A549 (cell line): ENCODE measurements at places on chromosomes 3 and 15. TPM values are rescaled to one million over a fixed set of nuclear protein-coding genes. Genes with fewer than 3 reads are reported as not detected.

Gene MAGI1
- polyA plus RNA-seq, result 4.0 to 5.1 TPM (median 4.7 TPM) in 3 replicates

Gene FAM81A
- polyA plus RNA-seq, result 11.5 to 15.1 TPM (median 12.7 TPM) in 3 replicates

Gene PCSK6
- 10.0 to 11.1 TPM (median 10.8 TPM) in 3 replicates for polyA plus RNA-seq

Gene CADPS
- not detected in 3 replicates for polyA plus RNA-seq

Gene AADACL2
- polyA plus RNA-seq, result not detected in 3 replicates

Gene LRRC34
- polyA plus RNA-seq, result not detected in 3 replicates

Gene IL1RAP
- polyA plus RNA-seq, result 3.9 to 4.6 TPM (median 4.6 TPM) in 3 replicates

Gene TJP1
- polyA plus RNA-seq, result 55.0 to 60.6 TPM (median 60.3 TPM) in 3 replicates

Gene ST3GAL6
- polyA plus RNA-seq, result 0.90 to 1.4 TPM (median 0.94 TPM) in 3 replicates

Gene AMT
- polyA plus RNA-seq, result 0.49 to 0.83 TPM (median 0.70 TPM) in 3 replicates

Gene CISH
- polyA plus RNA-seq, result 0.42 to 0.68 TPM (median 0.67 TPM) in 3 replicates

Gene SLC41A3
- polyA plus RNA-seq, result 17.3 to 20.0 TPM (median 18.9 TPM) in 3 replicates

DNA sequence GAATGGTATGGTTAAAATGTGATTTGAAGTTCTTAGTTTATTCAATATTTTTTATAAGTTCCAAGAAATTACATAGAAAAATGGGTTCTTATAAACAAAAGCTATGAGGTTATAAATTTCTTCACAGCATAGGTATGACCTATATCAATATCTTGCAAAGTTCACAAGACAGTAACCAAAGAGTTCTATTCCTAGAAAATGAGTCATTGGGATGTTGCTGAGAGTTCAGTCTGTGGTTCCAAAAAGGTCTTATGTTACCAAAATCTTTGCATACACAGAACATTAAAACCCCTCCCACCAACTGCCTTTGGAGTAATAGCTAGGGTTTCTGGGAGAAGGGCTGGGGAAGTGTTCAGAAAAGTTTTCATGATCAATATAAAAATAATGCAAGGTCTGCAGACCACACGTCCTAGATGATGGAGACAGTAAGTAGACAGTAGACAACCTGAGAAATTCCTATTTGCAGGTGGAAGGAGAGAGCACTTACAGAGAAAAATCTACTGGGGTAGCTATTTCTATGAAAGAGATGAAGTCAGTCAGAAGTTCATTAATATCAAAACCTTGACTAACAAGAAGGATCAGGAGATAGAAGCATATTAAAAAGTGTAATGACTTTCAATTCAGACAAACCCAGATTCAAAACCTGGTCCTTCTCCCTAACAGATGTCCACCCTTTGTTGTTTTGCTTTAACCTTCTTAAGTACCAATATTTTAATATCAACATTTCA lies 279.3 kb downstream of the KCNH8 start:
- DNase-seq, result no peak

- DNase-seq, result peak; percentile 33
These were observed 32.7 kb downstream of the TRANK1 start for GRCh38 chr3:36911990-36912804.

- DNase-seq, result no peak
These were observed 14.0 kb downstream of the TIGIT start for GRCh38 chr3:114307832-114308231.

DNA sequence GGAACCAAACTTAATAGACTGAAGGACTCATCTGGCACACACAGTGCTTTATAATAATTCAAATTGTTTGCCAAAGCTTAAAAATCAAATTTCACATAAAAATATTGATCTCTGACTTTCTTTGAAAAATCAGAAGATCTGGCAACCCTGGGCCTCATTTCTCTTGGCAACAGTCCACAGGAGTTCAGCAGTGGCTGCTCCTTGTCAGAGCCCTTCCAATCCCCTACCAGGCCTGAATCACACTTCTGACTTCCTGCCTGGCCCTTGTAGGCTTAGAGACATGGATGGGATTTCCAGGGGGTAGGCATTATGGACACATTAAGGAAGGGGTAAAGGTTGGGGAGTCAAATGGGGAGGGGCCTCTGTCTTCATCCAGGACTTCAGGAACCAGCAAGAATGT lies 55.5 kb downstream of the PLS1 start:
- no peak for DNase-seq

DNA sequence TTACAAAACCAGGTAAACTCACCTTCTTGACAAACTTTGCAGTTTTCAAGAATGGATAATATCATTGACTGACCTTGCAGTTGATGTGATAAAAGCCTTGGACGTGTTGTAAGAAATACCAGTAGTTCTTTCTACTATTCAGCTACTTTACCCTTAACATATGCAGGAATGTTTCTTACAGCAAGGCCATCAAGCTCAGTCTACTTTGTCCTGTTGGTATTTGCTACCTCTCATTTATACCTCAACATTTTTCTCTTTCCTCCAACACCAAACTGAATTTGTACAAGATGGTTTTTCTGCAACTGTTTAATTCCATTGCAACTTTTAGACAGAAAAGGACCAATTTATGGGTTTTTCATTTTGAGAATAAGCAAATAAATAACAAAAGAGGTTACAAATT lies 147.4 kb upstream of the BCHE start:
- no peak for DNase-seq

GRCh38 chr3:186640473-186640818 lies 247 bp downstream of the FETUB start:
- DNase-seq, result peak; percentile 12

- no peak for DNase-seq
These were observed at the start of gene FBLN2 for GRCh38 chr3:13548696-13549622. TSS of gene FBLN2 (plus strand) at chr3:13549125. CDS start at chr3:13570356, 21,231 bp downstream.

DNA sequence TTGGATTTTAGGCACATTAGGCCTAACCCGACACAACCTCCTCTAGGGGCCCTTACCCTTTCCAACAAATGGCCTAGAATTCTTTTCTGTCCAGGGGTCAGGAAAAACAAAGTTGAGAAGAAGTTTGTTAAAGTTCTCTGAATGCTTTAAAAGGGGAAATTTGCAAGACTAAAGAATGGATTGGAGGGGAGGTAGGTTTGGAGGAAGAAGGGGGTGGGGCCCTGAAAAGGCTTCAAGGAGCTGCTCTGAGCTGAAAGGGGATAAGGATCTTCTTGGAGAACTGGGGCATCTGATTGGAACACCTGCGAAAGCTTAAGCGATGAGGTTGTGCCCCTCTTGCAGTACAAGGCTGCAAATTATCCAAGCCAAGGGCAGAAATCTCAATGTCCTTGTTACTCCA lies 3.9 kb upstream of the SENP2 start:
- no peak for DNase-seq

GRCh38 chr3:195101001-195101583 lies 169.9 kb downstream of the XXYLT1 start:
- DNase-seq, result no peak

- peak; percentile 9 for DNase-seq
These were observed 8.0 kb upstream of the MORC1 start for GRCh38 chr3:109125902-109126301.

GRCh38 chr3:8593021-8593827 lies 51.4 kb downstream of the SSUH2 start:
- DNase-seq, result no peak

- DNase-seq, result no peak
These were observed 16.8 kb downstream of the SPTSSB start for GRCh38 chr3:161354554-161354953.

GRCh38 chr15:28106294-28107110 lies 7.4 kb upstream of the OCA2 start:
- DNase-seq, result peak; percentile 14

DNA sequence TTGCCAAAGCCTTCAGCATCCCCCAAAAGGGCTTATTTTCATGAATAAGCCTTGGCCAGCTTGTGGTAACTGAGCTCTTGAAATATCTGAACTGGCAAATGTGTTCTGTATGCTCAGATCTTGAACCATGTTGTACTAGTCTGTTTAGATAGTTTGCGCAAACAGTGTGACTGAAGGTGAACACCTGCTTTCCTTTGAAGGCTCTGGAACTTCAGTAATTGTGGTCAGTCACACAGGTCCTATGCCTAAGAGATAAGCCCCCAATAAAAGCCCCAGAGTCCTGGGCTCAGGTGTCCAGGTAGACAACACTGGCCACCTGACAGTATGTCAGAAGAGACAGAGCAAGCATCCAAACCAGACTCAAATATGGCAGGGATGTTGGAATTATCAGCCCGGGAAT lies 5.4 kb downstream of the TUBGCP5 start:
- DNase-seq, result no peak

- no peak for DNase-seq
These were observed 35.5 kb upstream of the CCR2 start for GRCh38 chr3:46318207-46318927.

GRCh38 chr15:59595434-59595915 lies 16.1 kb upstream of the GCNT3 start:
- peak; percentile 88 for DNase-seq

DNA sequence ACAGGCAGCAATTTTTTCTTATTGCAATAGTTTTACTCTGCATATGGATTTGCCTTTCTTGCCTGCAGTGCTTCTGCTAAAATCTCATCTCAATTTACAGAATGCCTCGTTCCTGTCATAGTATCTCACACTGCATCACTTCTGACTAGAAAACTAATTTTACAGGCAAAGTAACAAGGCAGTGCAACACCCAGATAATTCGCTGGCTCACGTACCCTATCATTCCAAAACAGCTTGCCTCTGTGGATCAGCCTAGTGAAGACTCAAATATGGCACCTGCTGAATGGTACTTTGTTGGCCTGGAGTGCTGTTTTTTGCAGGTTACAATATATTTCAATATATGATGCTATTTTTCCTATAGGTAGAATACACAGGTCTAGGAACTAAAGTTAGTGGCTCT lies 5.3 kb downstream of the EIF5A2 start:
- no peak for DNase-seq

GRCh38 chr3:179961703-179962078 lies 75.0 kb downstream of the PEX5L start:
- no peak for DNase-seq

- peak; percentile 70 for DNase-seq
These were observed 18.9 kb upstream of the TGM5 start for GRCh38 chr15:43285609-43286037.

- DNase-seq, result no peak
These were observed 387.5 kb upstream of the ATP11B start for GRCh38 chr3:182405759-182406158.

DNA sequence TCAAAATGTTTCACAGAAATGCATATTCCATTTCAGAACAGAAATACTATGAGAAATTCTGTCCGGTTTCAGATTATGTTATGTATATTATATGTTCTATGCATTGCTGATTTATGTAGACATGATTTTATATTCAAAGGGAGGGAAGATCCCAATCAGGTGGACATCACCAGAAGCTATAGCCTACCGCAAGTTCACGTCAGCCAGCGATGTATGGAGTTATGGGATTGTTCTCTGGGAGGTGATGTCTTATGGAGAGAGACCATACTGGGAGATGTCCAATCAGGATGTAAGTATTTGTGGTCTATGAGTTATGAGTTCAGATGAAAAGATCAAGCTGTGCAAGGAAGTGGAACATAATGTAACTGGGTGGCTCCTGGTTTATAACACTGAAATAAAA lies 341.7 kb downstream of the EPHA3 start:
- no peak for DNase-seq

DNA sequence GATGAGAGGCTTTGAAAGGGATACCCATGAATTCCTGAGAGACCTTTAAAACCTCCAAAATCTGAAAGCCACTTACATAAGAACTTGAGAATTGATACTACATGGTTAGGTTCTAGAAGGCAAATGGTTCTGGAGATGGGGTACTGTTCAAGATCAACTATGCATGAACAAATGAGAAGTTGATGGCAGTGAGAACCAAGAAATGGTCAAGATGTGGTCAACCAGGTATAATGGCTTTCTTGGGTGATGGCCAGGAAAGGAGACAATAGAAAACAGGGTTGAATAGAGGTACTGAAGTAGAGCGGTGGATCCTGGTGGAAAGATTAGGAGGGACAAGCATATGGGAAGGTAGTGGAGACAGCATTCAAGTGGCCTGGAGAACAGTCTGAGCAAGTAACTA lies 200.4 kb downstream of the RBMS3 start:
- no peak for DNase-seq

GRCh38 chr3:148718982-148719862 lies 21.5 kb downstream of the AGTR1 start:
- DNase-seq, result no peak

DNA sequence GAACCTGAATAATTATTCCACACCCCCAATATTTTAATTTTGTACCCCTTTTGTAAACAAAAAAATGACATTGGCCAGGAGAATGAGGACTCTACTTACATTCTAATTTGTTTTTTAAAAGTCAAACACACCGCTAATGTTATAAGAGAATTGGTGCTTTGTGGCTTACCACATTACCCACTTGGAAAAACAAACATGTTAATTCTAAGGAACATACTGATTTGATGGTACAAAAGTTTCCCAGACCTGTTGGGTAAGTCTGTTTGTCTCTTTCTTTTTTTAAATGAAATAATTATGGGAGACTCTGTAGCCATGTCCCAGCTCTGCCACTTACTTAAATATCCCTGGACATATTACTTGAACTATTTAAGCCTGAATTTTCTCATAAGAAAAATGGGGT lies 352.5 kb upstream of the C2CD4B start:
- no peak for DNase-seq

- DNase-seq, result peak; percentile 19
These were observed at the start of gene MCF2L2 for GRCh38 chr3:183428447-183429211. TSS of gene MCF2L2 (minus strand) at chr3:183428619. CDS start at chr3:183427977, 642 bp downstream.

GRCh38 chr3:146851665-146852064 lies 246.5 kb upstream of the PLSCR5 start:
- no peak for DNase-seq

GRCh38 chr15:64701482-64702184 lies 73.8 kb downstream of the RBPMS2 start:
- no peak for DNase-seq

DNA sequence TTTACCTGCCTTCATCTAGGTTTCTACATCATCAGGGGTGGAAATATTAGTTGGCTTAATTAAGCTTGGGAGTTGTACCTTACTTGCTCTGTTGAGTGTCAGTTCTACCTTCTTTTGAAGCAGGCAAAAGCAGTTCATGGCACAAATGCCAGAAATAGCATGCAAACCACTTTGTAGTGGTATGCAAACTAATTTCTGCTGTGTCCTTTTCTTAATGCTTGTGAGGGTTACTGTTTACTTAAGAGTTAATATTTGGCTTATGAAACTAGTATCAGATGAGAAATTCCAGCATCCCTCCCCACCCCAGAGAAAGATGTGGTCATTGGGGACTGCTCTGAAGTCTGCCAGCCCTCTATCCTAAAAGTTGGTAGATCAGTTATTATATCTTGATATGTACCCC lies 7.1 kb downstream of the ATP2C1 start:
- peak; percentile 4 for DNase-seq

GRCh38 chr3:157311633-157312375 lies 124.8 kb upstream of the PTX3 start:
- no peak for DNase-seq

DNA sequence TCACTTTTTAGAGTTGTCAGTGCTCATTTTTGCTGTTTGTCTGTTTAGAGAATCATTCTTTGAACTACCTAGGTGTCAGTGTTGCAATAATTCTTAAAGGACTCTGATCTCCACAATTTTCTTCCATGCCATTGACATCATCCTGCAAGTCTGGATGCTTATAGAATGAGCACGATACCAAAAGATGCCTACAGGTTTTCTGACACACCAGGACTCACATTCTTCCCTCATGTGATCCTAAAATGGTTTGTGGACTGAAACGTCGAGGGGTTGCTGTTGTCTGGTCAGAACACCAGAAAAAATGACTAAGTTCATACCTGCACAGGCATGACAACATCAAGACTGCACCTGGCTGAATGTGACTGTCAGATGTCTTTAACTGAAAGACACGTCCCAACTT lies 95.9 kb downstream of the SEMA5B start:
- no peak for DNase-seq

- no peak for DNase-seq
These were observed 3.3 kb downstream of the CAND2 start for GRCh38 chr3:12799525-12800440.

GRCh38 chr15:37101980-37102304 lies 1.6 kb upstream of the MEIS2 start:
- no peak for DNase-seq
